Activated T-helper 1 cell treated with anti-CD3 and anti-CD28 coated beads, Interleukin-2, amount 50 U/mL, for 16 hours (primary cell): ENCODE measurements at places on chromosomes 16 and 17.
A peak's percentile ranks its signal among the peaks of the same experiment; 100 is the strongest.

DNA sequence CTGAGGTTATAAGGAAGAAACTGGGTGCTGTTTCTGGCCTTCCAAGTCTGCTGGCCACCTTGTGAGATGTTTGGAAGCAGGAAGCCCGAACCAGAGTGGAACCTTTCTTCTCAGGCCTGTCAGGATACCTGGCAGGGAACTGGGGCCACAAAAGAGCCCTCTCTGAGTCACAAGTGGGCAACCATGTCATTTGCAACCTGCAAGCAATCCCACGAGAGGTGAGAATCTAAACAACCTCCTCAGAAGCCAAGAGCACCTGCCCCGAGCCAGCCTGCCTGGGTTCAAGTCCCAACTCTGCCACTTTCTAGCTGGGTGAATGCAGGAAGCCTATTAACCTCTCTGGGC lies 3.3 kb downstream of the COTL1 start:
- no peak for DNase-seq

- DNase-seq: no peak
Observed at GRCh38 chr17:30819971-30820705, 4.4 kb downstream of the CRLF3 start.

DNA sequence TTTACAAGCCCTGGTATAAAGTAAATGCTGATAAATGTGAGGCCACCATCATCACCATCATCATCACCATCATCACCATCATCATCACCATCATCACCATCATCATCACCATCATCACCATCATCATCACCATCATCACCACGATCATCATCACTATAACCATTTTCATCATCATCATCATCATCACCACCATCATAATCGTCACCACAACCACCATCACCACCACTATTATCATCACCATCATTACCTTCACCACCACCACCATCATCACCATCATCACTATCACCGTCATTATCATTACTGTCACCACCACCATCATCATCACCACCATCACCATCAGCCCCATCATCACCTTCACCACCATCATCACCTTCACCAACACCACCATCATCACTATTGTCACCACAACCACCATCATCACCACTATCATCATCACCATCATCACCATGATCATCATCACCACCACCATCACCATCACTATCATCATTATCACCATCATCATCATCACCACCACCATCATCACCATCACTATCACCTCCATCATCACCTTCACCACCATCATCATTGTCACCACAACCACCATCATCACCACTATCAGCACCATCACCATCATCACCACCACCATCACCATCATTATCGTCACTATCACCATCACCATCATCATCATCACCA lies 16.6 kb upstream of the ZNF469 start:
- no peak for DNase-seq

- no peak for DNase-seq
Observed at GRCh38 chr17:7806587-7806986, 27.4 kb upstream of the KDM6B start.

DNA sequence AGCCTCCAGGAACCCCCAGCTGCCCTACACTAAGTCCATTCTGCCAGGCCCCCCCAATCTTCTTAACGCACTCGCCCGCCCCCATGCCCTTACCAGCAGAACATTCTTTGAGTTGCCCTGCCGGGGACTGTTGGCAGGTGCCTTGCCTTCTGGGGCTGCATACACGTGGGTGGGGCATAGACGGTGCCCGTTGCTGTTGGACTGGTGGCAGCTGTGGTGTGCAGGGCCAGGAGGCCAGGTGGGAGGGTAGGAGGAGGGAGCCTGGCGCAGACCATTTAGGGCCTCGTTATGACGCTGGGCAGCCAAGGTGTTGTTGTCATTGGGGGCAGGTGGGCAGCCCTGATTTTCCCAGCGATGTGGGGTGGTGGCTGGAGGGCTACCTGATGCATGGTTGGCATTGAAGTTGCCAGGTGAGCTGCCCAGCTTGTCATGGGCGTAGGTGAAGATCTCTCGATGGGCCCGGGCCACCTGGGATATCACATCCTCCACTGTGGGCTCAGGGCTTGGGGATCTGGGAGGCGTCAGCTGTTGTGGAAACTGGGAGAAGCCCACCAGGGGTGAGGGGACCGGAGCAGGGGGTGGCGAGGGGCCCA lies 4.9 kb downstream of the NR1D1 start:
- no peak for DNase-seq

DNA sequence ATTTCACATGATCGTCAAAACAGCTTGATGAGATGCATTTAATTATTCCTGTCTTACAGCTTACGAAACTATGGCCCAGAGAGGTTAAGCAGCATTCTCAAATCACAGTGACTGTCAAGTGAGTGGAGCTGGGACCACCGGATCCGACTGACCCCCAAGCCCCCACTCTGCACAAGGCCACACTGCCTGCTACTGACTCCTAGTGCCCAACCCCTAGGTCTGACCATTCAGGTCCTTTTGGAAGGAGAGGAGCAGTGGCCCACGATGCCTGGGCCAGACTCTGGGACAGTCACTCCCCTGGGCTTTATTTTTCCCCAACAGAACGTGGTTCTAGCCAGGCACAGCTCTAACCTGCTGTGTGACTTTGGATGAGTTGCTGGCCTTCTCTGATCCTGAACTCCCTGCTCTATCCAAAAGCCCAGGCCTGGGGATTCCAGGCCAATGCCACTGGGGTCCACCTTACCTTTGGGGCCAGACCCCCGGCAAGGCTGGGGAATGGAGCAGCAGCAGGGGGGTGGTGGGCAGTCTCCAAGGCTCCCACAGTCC lies 9.9 kb downstream of the TSPOAP1 start:
- no peak for DNase-seq

DNA sequence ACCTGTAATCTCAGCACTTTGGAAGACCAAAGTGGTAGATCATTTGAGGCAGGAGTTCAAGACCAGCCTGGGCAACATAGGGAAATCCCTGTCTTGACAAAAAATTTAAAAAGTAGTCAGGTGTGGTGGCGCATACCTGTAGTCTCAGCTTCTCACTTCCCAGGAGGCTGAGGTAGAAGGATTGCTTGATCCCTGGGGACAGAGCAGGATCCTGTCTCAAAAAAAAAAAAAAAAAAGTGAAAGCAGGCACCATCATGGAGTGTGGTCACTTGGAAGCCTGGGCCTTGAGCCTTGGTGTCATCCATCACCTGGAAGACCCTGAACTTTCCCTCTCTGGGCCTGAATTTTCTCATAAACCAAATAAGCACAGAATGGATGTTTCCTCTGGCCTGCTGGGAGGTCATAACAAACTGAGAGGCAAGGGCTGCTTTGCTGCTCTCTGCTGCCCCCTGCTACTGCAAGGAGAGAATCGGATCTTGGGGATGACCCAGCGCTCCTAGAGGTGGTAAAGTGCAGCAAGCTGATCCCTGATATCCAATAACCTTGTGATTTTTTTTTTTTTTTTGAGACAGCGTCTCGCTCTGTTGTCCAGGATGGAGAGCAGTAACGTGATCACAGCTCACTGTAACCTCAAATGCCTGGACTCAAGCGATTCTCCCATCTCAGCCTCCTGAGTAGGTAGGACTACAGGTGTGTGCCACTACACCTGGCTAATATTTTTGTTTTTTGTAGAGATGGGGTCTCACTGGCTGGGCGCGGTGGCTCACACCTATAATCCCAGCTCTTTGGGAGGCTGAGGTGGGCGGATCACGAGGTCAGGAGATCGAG lies 75.9 kb upstream of the RNU2-1 start:
- DNase-seq: no peak

- DNase-seq: no peak
Observed at GRCh38 chr17:19269106-19269505, 31.9 kb downstream of the EPN2 start.

DNA sequence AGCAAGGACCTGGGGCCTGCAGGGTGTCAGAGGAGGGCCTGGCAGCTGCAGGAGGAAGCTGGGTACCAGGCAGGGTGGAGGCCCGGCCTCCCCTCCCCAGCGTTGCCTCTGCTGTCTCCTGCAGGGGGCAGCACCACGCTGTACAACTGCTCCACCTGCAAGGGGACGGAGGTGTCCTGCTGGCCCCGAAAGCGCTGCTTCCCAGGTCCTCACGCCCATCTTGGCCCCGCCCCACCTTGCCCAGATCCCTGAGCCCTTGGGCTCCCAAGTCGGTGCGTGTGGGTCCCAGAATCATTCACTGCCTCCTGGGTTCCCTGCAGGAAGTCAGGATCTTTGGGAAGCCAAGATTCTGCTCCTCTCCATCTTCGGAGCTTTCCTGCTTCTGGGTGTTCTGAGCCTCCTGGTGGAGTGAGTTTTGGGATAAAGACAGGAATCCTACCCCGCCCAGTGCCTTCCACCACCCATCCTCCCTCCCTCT lies 1.2 kb downstream of the TMEM95 start:
- DNase-seq: peak; percentile 74
